ENCODE measurements at places on chromosomes 5 and 9. TPM values are rescaled to one million over a fixed set of nuclear protein-coding genes. Genes with fewer than 3 reads are reported as not detected.

Gene CARTPT
- total RNA-seq = not detected

Gene NOXA1
- total RNA-seq = 31.1 TPM

Gene MFAP3
- total RNA-seq = 31.6 TPM

Gene ORM2
- total RNA-seq = not detected

Gene EPB41L4B
- total RNA-seq = 105 TPM

Gene PDE6A
- total RNA-seq = 6.5 TPM

Gene PLCXD3
- total RNA-seq = 1.9 TPM

- no peak overlapping the region for H3K27ac ChIP-seq
- no peaks in the 10 kb centered on the region for H3K36me3 ChIP-seq
- H3K4me3 ChIP-seq = no peak overlapping the region
These were observed 1019.0 kb downstream of the CDH18 start for GRCh38 chr5:18968966-18969365.

DNA sequence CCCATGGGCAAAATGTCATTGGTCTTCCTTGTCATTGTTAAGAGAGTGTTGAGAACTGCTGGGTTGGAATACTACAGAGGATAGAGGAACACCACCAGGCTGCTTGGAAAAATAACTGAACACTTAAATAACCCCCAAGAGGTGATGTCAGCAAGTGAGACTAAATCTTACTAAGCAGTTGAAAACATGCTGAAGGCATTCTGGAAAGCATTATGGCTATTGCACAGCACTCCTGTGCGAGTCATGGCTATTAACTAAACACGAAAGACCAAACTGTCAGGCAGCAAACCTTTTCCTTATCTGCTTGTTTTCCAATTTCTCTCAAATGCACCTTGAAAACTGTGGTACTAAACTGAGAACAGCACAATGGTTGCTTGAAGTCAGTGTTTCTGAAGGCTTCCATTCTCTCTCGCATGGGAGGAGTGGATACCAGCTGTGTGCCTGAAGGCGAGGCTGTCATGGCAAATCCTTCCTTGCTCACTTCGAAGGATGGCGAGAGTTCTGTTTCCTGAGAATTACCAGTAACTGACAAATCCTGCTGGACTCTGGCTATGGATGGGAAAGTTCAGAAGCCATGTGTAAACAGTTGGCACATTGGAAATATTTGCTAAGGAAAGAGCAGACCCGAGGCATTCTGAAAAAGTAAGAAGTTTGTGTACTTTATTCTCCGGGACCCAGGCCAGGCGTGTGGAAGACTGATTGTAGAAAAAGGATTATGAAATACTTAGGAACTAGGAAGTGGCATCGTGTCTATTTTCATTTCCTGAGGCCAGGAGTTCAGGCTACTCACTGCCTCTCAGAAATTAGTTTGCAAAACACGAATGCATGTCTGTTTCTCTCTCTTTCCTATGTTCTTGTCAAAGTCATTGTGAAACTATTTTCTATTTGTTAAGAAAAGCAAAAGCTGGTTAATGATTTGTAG, 182.1 kb downstream of the DMRT2 start:
- H3K27me3 ChIP-seq = no peaks in the 10 kb centered on the region
- no peaks in the 10 kb centered on the region for H3K4me1 ChIP-seq
- DNase-seq = peak; percentile 31
- H3K36me3 ChIP-seq = no peaks in the 10 kb centered on the region
- H3K4me3 ChIP-seq = no peak overlapping the region

- peak; percentile 23 for DNase-seq
- peaks cover 93% of the 10 kb centered on the region for H3K27me3 ChIP-seq
- peak overlapping the region; percentile 69 for H3K4me3 ChIP-seq
- H3K36me3 ChIP-seq = no peaks in the 10 kb centered on the region
- H3K27ac ChIP-seq = peak overlapping the region; percentile 93
These were observed 1.6 kb downstream of the ANXA2R start for GRCh38 chr5:43038496-43038989.

- DNase-seq = peak; percentile 54
- H3K27ac ChIP-seq = no peak overlapping the region
- H3K4me1 ChIP-seq = no peaks in the 10 kb centered on the region
- no peaks in the 10 kb centered on the region for H3K27me3 ChIP-seq
These were observed 7.2 kb upstream of the RNF38 start for GRCh38 chr9:36407122-36407723.

DNA sequence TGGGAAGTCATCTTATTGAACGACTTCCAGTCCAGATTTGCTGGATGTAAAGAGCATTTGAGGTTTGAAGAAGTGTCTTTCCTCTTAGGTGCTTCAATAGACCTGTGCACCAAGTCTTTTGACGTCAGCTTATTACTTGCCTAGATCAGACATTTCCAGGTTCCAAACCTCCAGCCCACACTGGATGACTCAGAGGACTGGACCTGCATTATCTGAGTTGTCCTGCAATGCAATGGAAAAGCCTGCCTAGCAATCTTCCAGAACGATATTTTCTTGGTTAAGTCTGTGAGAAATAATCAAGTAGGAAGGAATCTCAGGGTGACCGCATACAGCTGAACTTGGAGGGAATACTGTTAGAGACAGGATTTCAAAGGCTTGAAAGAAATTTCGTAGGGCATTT, 147.2 kb upstream of the MOCS2 start:
- no peak overlapping the region for H3K27ac ChIP-seq
- no peaks in the 10 kb centered on the region for H3K4me1 ChIP-seq
- no peaks in the 10 kb centered on the region for H3K27me3 ChIP-seq
- no peaks in the 10 kb centered on the region for H3K36me3 ChIP-seq
- DNase-seq = no peak

DNA sequence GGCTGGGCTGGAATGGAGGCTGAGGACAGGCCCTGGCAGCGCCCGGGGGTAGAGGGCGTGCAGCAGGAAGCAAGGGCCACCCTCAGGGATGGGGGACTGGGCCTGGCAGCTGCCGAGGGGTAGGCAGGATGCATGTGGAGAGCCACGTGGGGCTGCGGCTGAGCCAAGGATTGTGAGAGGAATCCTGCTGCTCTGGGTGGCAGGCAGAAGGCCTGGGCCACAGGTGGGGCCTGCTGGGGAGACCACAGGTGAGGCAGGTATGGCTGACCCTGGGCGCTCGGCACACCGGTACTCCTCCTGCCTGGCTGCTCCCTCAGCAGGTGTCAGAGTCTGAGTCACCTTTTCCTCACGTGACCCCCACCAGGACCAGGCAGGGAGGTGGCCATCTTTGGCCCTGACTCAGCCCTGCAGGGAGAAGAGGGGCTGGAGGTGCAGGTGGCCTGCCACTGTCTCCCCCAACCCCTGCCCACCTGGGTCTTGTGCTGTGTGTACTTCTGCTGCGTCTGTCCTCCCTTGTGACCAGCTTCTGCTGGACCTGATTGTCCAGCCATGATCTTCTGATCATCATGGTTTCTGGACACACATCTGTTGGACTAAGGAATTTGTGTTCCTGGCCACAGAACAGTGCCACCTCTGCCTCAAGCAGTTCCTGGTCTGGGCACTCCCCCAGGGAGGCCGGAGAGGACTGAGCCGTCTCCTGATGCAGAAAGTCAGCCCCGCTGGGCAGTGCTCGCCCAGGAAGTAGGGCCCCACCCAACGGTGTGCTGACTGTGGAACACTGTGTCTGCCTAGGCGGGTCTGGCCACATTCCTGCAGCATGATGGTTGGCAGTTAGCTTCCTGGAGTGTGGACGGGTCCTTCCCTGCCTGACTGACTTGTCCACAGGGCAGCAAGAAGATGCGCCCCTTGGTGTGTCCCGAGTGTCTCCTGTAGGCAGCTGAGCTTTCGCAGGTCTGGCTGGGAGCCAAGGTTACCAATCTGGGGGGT, 6.4 kb downstream of the ARRDC1 start:
- H3K4me1 ChIP-seq = peaks cover 43% of the 10 kb centered on the region
- no peak overlapping the region for H3K4me3 ChIP-seq
- peak overlapping the region; percentile 91 for H3K27ac ChIP-seq

DNA sequence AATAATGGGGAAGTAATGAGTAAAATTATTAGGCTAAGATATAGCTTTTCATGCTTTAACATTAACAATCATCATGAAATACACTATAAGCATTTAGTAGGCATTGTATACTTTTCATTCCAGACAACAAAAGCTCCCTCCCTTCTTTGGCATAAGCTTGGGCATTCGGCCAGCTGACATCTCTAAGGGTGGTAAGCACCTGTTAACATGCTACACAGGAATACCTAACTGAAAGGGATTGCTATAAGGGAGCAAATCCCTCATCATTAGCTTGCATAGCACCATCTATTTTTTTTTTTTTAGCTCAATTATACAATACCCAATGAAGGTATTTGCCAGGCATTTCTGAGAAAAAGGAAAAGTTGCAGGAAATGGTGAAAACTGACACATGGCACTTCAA, 16.6 kb downstream of the STRBP start:
- no peaks in the 10 kb centered on the region for H3K27me3 ChIP-seq
- no peak overlapping the region for H3K27ac ChIP-seq
- no peaks in the 10 kb centered on the region for H3K4me1 ChIP-seq
- no peak overlapping the region for H3K4me3 ChIP-seq
- peak; percentile 39 for DNase-seq
- H3K36me3 ChIP-seq = no peaks in the 10 kb centered on the region

DNA sequence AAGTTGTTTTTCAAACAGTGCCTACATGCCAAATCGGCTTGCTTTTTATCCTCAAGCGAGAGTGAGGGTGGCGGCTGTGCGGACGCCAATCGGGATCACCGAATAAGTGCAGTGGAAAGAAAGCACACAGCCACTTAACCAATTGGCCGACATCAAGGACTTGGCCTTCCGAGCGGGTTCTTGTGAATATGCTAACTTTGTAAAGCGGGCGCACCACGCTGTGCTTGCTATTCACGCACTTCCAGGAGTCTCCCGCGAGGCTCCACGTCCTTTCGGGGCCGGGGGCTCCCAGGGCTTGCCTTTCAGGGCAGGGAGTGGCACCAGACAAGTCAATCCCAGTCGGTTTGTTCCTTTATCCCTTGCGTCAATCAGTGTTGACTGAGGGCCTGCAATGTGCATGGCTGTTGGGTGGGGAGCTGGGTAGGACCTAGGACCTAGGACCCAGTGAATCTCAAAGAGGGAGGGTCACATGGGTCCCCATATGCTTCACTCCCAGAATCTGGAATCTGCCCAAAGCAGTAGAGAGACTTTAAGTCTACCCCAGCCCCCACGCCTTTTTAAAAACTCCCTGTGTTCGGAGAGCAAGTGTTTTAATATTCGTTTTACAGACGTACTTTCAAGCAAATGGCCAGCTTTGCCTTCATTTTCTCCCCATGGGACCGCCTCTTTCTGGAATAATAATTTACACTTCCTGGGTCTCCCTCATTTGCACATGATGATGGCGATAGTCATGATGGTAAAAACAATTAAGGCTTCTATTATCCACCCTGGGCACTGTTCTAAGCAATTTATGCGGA, 2.0 kb upstream of the GCNT4 start:
- H3K27me3 ChIP-seq = no peaks in the 10 kb centered on the region
- H3K4me1 ChIP-seq = peaks cover 30% of the 10 kb centered on the region
- peak; percentile 17 for DNase-seq
- H3K36me3 ChIP-seq = no peaks in the 10 kb centered on the region
- peak overlapping the region; percentile 88 for H3K4me3 ChIP-seq

DNA sequence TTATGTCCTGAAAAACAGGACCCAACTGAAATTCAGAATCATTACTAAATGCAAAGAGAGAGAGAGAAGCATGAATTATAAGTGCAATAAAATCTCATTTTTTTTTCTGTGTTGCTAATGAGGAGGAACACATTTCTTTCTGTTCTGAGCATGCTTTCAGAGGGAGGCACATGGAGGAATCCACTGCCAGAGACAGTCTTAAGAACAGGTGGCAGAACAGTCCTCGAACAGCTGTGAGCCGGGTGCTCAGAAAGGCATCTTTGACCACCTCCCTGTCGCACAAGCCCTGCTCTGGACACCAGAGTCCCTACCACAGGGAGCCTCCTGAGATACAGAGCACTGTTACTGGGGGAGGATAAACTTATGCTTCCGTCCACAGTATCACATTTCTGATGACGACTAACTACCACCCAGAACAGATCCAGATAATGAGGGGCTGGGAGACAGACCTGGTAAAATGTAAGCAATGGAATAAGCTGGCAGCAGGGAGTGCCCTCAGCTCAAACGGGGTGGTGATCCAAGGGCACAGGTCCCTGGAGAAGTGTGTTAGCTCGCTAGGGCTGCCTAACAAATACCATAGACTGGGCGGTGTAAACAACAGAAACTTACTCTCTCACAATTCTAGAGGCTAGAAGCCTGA, 134.0 kb downstream of the SLC1A3 start:
- H3K4me1 ChIP-seq = no peaks in the 10 kb centered on the region
- no peak overlapping the region for H3K4me3 ChIP-seq
- H3K27me3 ChIP-seq = peaks cover 5% of the 10 kb centered on the region
- no peaks in the 10 kb centered on the region for H3K36me3 ChIP-seq
- DNase-seq = no peak
- no peak overlapping the region for H3K27ac ChIP-seq

DNA sequence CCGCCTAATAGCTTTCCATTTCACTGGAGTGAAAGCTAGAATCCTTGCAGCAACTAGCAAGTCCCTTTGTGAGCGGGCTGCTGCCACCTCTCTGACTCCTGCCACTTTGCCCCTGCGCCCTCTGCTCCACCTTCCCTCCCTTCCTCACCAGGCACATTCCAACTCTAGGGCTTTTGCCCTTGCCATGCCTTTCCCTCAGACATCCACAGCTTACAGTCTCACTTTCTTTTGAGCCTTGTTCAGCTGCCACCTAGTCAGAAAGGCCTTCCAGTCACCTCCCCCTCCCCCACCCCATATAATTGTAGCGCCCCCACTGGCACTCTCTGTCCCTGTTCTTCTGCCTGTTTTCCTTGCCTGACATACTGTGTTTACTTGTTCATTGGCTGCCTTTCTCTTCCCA, 31.0 kb downstream of the CYSTM1 start:
- no peak overlapping the region for H3K27ac ChIP-seq
- peaks cover 7% of the 10 kb centered on the region for H3K4me1 ChIP-seq
- DNase-seq = no peak
- no peak overlapping the region for H3K4me3 ChIP-seq
- no peaks in the 10 kb centered on the region for H3K27me3 ChIP-seq

GRCh38 chr5:124980163-124980941, 233.9 kb upstream of the ZNF608 start:
- peaks cover 12% of the 10 kb centered on the region for H3K4me1 ChIP-seq
- DNase-seq = no peak
- H3K27ac ChIP-seq = no peak overlapping the region
- no peaks in the 10 kb centered on the region for H3K36me3 ChIP-seq
- no peak overlapping the region for H3K4me3 ChIP-seq
- no peaks in the 10 kb centered on the region for H3K27me3 ChIP-seq

DNA sequence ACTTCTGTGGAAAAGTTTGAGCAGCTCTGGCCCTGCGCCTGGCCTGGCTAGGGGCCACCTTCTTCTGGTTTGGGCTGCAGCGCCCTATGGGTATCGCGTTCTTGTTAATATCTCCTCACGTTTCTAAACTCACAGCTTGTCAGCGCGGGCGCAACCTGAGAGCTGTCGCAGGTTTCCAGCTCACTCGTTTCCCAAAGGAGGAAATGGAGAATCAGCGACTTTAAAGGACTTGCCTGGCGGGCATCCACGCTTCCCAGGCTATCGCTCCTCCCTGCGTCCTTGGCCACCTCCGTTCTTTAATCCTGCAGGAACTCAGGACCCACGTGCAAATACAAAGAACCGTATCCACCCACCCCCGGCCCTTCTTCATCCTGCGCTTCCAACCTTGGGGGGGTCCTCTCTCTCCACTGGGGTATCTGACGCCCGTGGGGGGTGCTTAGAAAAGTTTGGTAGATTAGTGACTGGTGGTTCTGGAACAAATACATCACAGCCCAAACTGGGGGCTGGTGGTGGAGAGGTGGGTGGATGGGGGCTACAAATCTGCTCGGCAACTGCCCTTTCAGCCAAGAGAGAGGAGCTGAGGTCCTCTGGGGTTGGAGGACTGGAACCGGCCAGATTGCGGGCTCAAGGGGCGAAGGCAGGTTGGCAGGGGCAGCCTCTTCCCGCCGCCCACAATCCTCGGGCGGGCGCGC, 578 bp upstream of the PSAT1 start:
- peaks cover 23% of the 10 kb centered on the region for H3K27me3 ChIP-seq
- peaks cover 29% of the 10 kb centered on the region for H3K4me1 ChIP-seq
- peak overlapping the region; percentile 40 for H3K4me3 ChIP-seq
- H3K27ac ChIP-seq = peak overlapping the region; percentile 57
